ENCODE measurements at places on chromosomes 4 and X.

- no peak for DNase-seq
Measured at GRCh38 chrX:1163231-1163630, 49.2 kb downstream of the CRLF2 start.

DNA sequence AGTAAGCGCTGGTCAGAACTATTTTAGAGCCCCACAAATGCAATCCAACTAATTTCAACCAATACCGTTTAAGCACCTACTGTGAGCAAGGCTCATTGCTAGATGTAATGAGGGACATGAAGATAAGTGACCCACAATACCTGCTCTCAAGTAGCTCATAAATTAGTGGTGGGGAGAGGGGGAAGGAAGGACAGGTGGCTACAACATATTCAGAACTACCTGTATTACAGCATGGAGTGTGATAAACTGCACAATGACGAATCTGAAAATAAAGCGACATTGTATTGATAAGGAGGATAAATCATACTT, 311.6 kb upstream of the DIAPH2 start:
- DNase-seq, result no peak

DNA sequence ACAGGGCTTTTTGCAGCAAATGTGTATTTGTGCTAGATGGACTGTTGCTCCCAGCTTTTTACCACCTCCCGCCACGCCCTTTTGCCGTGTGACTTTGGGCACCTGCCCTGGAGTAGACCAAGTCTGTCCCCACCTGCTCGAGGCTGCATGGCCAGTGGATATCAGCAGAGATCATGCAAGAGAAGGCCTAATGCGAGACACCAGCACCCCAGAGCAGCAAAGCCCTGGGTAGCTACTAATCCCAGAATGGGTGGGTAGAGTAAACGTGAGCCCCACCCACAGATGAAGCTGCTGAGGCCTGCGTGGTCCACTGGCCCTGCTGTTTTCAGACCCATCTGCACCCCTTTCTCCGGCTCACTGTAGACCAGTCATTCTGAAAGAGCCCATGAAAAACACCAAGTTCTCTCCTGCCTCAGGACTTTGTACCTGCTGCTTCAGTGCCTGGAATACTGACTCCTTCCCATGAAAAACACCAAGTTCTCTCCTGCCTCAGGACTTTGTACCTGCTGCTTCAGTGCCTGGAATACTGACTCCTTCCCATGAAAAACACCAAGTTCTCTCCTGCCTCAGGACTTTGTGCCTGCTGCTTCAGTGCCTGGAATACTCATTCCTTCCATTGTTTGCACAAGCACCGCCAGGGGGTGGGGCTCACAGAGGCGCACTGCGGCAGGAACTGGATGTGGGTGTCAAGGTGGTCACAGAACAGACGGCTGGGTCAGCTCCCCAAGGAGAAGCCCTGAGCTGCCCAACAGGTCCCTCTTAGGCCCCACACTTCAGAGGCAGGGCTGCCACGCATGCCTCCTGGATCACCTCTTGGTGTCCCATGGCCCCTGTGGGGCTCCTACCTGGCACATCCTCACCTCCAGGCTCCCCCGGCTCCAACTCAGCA, 5.1 kb upstream of the TNIP2 start:
- DNase-seq, result no peak

- DNase-seq, result no peak
Measured at GRCh38 chr4:141473952-141474351, 162.4 kb upstream of the IL15 start.

- no peak for DNase-seq
Measured at GRCh38 chr4:44777115-44777514, 50.8 kb upstream of the GNPDA2 start.

DNA sequence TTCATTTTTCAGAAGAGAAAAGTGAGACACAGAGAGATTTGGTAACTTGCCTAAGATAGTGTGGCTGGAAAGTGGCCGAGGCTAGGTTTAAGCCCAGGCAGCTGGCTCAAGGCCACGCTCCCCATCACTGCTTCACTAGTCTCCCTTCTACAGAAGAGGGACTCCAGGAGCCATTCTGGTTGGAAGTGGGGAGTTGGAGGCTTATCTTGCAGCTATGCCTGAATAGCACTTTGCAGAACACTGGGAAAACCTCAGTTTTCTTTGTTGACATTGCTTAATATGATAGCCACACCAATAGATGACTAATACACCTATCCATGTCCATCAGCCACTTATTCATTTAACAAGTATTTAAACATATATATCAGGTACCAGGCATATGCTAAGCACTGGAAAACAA, 18.5 kb downstream of the LRRC66 start:
- DNase-seq, result no peak

GRCh38 chr4:20074450-20074849, 177.3 kb upstream of the SLIT2 start:
- DNase-seq, result no peak

DNA sequence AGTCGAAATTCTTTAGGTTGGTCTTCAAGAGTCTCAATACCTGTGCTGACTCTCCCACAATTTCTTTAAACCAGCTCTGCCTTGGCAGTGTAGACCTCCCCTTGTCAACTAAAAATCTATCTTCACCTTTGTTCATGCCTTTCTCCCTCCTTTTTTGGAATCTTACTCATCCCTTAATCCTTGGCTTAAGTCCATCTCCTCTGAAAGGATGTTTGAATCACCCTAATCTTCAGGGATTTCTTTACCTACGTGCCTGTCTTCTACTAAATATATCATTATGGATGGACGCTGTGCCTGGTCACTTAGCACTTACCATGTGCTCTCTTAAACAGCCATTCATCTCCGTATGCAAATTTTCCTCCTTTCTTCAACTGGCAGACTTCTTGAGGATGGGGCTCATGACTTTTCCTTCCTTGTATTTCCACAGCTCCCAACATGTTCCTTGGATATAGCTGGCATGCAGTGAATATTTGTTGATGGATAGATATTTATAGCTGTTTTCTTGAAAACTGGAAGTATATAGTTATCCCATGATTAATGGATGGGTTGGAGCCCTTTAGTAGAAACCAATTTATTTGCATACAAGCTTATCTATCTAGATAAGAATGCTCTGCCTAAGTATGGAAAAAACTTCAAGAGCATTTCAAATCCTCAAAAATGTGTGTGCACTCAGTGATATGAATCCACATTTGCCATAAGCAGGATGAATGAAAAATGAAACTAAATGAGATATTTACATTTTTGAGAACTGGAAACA, 166.6 kb downstream of the SPRY1 start:
- no peak for DNase-seq

- DNase-seq, result no peak
Measured at GRCh38 chrX:15881381-15881897, 26.8 kb upstream of the AP1S2 start.

DNA sequence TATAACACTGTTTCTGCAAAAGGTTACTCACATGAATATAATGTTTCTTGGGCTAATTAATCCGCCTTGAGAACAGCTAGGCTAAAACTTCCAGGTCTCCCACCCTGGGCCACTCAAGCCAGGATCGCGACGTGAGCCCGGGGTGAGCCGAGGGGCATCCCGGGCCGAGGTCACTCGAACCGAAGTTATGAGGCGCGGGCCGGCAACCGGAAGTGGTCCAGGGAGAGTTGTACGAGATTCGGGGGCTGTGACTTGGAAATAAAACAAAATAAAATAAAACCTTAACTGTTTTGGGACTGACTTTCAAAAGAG, 317 bp downstream of the CMC4 start:
- DNase-seq, result no peak

- DNase-seq, result no peak
Measured at GRCh38 chr4:55398461-55398860, 2.7 kb downstream of the TMEM165 start.

DNA sequence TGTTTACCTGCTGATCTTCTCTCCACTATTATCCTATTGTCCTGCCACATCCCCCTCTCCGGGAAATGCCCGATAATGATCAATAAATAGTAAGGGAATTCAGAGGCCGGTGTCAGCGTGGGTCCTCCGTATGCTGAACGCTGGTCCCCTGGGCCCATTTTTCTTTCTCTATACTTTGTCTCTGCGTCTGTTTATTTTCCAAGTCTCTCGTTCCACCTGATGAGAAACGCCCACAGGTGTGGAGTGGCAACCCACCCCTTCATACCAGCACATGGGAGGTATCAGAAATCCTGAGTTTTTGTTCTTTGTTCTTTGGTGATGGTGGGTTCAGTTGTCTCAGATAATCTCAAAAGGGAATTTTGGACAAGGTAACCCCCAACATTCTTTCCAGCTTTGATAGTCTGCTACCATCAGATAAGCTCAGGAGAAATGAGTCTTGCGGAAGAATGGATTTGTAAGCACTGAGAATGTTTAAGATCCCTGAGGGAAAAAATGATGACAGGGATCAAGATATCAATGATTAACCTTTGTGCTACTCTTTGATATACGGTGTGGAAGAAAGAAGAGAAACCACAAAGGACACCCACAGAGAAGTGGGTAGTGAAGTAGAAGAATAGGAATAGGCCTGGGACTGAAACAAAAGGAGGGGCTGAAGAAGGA, 117.9 kb downstream of the CEP44 start:
- DNase-seq, result no peak

DNA sequence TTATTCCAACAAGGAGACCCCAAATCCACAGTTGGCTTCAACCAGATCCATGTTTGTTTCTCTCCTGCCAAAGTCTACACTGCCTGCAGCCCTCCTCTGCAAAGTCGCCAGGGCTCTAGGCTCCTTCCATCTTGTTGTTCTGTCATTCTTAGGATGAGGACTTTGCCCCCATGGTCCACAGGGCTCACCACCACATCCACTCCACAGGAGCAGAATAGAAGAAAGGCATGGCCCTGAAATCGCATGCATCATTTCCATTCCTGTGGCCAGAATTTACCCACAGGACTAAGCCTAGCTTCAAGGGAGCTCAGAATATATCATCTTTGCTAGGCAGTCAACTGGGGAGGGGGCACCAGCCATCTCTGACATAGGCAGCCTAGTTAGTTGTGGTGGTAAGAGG, 254.7 kb downstream of the FBXW7 start:
- no peak for DNase-seq

GRCh38 chr4:63919636-63920365, 489.4 kb downstream of the TECRL start:
- no peak for DNase-seq

DNA sequence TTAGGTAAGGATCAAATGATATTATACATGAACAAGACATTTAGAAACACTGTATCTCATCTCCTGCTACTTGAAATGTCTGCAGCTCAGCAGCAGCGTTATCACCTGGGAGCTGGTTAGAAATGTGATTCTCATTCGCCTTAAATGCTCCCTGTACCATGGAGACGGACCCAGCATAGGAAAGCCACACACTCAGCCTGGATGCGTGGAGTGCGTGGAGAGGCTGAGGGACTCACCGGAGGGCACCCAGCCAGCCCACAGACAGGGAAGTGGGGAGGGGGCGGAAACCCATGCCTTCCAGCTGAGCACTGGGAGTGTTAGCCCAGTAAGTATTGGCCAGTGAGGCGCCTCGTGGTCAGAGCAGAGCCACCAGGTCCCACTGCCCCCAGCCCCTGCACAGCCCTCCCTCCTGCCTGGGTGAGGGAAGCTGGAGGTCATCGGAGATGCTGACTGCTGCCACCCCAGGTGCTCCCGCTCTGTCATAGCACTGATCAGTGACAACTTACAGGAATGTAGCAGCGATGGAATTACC, 15.2 kb downstream of the SUPT20HL1 start:
- DNase-seq, result no peak

DNA sequence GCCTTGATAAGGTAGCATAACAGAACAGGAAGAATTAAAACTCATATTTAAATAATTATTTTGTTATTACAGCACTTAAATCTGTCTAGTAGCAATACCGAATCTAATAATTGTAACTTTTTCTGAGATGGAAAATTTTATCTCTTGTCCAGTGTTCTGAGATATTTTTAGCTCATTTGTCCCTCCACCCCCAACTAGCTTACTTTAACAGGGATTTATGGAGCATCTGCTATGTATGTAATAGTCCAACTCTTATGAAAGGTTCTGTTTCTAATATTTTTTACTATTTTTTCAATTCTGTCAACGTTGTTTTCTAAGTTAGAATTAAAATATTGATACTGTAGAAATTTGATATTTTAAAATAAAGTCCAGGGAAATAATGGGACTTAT, 38.2 kb upstream of the NUDT6 start:
- no peak for DNase-seq

- DNase-seq, result no peak
Measured at GRCh38 chrX:132127743-132128142, at the start of gene FRMD7. FRMD7 (minus strand) TSS chrX:132128020; CDS start chrX:132127844, 176 bp downstream.

- no peak for DNase-seq
Measured at GRCh38 chr4:82851318-82851717, 39.6 kb downstream of the SEC31A start.

DNA sequence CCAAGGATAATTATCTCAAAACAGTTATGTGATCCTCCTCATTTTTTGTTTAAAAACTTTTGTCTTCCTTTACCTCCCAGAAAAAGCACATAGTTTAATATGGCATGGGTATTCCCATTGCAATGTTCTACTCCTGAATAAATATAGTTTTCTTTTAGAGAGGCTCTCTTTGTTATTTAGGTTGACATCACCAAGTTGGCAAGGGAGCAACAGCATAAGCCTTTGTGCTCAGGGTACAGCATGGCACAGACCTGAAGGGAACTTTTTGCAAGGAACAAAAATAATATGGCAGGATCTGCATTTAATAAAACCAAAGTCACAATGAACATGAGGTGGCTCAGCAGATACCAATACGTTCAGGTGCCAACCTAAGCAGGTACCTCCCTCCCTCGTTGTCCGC, 47.1 kb upstream of the NPY2R start:
- no peak for DNase-seq

DNA sequence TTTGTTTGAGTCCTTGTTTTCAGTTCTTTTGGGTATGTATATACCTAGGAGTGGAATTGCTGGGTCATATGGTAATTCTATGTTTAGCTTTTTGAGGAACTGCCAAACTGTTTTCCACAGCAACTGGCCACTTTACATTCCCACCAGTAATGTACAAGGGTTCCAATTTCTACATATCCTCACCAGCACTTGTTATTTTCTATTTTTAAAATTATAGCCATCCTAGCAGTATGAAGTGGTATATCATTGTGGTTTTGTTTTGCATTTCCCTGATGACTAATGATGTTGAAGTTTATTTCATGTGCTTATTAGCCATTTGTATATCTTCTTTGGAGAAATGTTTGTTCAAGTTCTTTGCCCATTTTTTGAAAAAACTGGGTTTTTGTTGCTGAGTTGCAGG, 39.6 kb downstream of the TMEM164 start:
- no peak for DNase-seq

GRCh38 chr4:74570095-74570494, 125.2 kb downstream of the AREG start:
- no peak for DNase-seq

GRCh38 chr4:73170518-73171198, 87.9 kb downstream of the ANKRD17 start:
- DNase-seq, result no peak

- DNase-seq, result no peak
Measured at GRCh38 chrX:134658002-134658759, at the start of gene PLAC1. PLAC1 (minus strand) TSS chrX:134658471; CDS start chrX:134566682, 91,789 bp downstream.
